ENCODE measurements at places on chromosomes 11 and 22.

- peak; percentile 78 for ATAC-seq
Measured at GRCh38 chr11:10908215-10908951, 50.5 kb upstream of the ZBED5 start.

- ATAC-seq: peak; percentile 11
Measured at GRCh38 chr11:47179655-47179991, 2.9 kb upstream of the ARFGAP2 start.

- ATAC-seq: peak; percentile 18
Measured at GRCh38 chr22:44261861-44262595, 50.7 kb downstream of the SHISAL1 start.

DNA sequence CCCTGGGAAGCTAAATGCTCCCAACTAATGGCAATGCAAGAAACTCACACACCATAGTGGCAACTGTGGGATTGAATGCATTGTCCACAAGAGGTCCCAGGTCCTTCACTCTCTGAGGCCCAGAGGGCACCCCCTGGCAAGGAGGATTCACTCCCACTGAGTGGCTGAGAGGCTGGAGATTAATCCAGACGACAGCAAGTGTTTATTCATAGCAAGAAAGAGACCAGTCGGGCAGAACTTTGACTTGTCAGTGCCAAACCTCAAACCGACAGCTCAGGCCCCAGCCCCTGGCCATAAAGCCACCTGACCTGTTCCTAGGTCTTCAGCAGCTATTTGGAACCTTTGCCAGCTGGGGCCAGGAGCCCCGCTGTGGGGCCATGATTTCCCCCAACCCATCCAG, 54.5 kb upstream of the MPEG1 start:
- ATAC-seq: no peak

- peak; percentile 96 for ATAC-seq
Measured at GRCh38 chr22:26461188-26461810, 22.3 kb downstream of the HPS4 start.

- ATAC-seq: no peak
Measured at GRCh38 chr22:44855855-44856254, 103.5 kb downstream of the ARHGAP8 start.

- no peak for ATAC-seq
Measured at GRCh38 chr11:11293798-11294550, 59.1 kb downstream of the CSNK2A3 start.

GRCh38 chr11:42593441-42593840, 718.4 kb upstream of the API5 start:
- no peak for ATAC-seq

GRCh38 chr22:23086787-23087186, 16.5 kb downstream of the GNAZ start:
- ATAC-seq: no peak

DNA sequence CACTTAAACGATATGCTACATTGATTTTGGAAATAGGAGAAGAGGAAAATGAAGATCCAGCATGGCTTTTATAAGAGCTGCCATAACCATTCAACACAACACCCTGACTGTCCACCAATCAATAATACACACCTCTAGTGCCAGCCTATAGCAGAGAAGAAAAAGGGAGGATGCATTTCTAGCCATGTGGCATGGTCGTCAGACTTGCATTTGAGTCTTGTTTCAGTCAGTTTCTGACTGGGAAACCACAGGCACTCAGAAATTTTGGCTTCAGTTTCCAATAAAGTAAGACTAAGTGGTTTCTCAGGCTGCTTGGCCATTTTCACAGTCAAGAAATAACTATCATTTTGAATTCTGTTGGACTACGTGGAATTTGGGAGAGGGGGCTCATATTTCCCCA, 523.5 kb upstream of the LRRC4C start:
- no peak for ATAC-seq

DNA sequence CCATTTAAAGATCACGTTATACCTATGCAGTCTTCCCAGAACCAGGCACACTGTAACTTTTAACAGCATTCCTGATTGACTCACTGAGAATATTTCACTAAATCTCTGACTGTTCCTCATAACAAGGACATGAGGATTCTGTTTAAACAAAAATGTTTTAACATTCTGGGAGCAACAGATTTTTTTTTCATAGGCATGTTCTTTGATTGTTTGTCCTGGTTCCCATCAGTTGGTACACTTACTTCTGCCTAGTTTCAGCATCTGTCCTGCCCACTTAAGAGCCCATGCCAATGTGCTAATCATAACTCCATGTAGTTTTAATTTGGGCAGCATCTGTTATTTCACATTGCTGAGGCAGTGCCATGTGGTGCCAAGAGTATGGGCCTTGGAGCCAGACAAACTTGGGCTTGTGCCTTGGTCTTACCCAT, 138.5 kb upstream of the CTSC start:
- peak; percentile 52 for ATAC-seq

- no peak for ATAC-seq
Measured at GRCh38 chr11:3162410-3163240, 2.5 kb downstream of the OSBPL5 start.

Measured in SK-N-SH treated with all-trans-retinoic acid at 6 μM for 48 hours (cell line).